ENCODE measurements at places on chromosomes 7 and 10.

DNA sequence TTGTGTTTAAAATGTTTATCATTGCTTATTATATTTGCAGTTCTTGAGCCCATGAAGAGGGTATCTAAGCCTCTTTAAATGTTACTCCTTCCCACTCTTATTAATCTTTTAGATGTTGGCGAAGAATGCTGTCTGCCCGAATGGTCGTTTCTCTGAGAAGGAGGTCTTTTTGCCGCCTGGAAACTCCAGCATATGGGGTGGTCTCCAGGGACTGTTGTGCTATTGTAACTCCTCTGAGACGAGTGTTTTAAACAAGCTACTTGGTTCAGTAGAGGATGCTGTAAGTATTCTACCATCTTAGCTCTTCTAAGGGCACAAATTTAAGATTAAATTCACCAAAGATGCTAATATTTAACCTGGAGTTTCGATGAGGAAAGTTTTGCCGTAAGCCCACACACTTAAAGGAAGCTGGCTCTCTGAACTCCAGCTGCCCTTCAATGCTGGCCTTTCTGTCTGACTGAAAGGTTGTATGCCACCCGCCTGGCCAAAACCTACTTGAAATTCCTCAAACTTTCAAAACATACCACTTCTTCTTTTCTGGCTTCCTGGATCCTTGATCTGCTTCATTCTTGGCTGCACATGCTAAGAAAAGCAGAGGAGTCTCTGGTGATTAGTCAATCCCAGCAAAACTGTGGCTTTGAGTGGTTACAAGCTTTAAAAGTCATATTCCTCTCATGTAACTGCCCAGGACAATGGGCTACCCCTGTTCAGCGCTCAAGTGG is 74.7 kb downstream of the ABCA13 start:
- no peak for DNase-seq

DNA sequence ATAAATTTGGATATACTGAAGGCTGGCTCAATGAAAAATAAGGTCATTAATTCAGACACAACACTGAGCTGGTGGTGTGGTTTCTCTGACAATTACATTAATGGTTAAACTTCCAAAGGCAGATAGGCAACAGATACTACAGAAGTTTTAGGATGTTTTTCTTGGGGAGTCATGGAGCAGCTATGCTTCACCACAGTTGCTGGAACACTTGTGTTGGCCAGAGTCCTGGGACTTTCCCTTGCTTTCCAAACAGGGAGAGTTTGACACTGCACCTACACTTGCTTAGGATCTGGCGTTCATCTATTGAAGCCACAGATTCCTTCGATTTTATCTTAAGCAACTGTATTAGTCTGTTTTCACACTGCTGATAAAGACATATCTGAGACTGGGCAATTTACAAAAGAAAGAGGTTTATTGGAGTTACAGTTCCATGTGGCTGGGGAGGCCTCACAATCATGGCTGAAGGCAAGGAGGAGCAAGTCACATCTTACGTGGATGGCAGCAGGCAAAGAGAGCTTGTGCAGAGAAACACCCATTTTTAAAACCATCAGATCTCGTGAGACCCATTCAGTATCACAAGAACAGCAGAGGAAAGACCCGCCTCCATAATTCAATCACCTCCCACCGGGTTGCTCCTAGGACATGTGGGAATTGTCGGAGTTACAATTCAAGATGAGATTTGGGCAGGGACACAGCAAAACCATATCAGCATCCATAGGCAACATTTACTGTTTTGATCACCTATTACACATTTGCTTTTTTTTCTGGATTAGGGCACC is 27.8 kb upstream of the TMEM178B start:
- no peak for DNase-seq

DNA sequence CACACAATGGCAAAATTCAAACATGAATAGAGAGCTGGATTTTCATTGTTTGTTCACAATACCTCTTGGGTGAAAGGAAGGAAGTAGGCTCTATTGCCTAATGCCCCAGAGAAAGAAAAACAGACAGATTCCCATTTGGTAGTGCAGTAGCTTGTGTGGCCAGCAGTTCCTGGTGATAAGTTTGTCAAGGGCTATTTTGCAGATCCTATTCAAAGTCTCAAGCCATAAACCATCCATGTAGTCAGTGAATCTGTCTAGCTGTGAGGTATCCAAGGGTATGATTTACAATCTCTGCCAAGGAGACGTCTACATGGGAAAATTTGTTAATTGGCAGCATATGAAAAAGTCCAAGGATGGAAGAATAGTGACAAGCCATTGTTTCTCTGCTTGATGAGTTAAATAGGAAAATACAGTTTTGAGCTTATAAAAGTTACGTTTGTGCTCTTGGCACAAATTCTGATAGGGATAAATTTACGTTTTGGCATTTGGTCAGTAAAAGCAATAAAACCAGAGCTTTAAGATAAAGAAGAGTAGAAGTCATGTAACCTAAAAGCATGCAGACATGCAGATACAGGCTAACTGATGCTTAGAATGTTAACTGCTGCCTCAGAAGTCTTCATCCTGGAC is 269.1 kb downstream of the GATA3 start:
- no peak for DNase-seq

DNA sequence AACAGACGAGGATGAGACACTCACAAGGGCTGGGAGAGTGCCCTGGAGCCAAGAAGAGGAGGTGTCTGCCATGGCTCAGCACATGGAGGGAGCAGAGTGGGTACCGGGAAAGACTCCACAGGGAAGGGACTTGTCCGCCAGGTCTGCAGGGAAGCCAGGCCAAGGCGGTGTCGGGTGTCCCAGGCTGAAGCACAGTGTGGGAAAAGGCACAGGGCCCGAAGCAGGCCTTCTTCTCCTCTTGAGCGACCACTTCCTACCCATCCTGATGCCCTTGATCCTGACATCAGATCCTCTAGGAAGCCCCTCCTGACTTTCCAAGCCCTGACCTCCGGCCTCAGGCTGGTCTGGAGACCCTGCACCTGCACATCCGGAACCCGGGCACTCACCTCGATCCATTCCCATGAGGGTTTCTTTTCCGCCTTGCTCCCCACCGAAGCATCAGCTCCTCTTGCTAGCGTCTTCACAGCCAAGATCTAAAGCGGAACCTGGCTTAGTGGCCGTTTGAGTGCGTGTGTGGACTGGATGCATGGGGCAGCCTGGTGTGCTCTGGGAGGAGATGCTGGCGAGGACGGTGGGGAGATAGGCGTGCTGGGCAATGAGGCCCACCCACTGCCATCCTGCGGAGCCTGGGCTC is 8.5 kb downstream of the CALML3 start:
- no peak for DNase-seq

DNA sequence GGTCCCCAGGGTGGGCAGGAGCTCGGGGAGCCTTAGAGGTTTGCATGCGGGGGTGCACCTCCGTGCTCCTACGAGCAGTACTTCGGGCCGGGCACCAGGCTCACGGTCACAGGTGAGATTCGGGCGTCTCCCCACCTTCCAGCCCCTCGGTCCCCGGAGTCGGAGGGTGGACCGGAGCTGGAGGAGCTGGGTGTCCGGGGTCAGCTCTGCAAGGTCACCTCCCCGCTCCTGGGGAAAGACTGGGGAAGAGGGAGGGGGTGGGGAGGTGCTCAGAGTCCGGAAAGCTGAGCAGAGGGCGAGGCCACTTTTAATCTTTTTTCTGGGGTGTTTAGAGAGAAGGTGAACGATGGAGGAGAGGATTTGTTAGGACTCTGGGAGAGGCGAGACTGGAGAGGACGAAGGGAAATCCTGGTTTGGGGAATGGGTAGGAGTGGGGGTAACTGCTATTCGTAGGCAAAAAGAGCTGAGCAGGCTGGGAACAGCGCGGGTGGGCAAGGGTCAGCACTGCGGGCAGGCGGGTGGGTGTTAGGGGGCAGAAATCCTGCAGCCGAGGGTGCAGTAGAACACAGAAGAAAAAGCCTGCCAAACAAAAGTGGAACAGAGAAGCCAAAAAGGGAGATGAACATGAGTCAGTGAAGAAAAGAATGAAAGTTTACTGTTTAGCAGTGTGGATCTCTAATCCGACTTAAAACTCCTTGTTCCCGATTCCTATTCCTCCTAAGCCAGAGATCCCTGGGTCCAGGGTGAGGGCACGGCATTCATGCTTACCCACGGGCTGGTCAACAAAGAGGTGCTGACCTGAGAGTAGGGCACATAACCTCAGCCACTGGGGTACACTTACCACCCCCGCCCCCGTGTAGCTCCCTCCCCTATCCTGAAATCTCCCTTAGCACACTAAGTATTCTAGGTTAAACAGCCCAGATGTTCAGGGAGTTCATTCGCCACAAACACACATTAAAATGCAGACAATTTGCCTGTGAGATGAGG is 26.9 kb downstream of the PRSS2 start:
- DNase-seq = no peak

GRCh38 chr10:125827133-125827532 is 3.8 kb downstream of the BCCIP start:
- no peak for DNase-seq

- no peak for DNase-seq
Measured at GRCh38 chr7:154684666-154685563, 318.0 kb downstream of the PAXIP1 start.

DNA sequence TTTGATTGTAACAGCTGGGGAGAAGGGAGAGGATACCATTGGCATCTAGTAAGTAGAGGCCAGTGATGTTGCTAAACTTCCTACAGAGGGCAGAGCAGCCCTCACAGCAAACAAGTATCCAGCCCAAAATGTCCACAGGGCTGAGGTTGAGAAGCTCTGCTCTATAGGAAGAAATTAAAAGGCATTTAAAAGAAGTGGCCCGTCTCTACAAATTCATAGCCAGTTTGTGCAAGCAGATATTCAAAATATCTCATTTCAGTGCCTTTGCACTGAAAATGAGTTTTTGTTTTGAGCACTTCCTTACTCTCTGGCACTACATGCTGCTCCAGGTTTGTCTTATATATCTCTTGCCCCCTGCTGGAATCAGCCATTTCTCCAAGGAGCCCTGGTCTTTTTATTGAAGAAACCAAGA is 330.0 kb downstream of the BBS9 start:
- DNase-seq = no peak

DNA sequence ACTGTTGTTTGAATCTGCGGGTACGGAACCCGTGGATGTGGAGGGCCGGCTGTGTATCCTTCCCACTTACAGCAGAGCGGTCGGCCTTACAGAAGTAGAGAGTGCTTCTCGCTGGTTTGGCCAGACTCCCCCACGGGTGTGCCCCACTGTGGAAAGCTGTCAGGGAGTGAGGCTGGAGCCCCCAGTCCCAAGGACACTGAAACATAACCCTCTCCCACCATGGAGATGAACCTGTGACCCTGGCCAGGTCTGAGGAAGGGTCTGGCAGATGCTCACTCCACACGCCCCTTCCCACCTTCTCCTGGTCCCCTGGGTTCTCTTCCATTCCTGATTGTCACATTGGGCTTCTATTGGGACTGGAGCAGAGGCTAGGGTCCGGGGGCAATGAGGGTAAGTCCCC is 39.6 kb downstream of the TSPAN15 start:
- no peak for DNase-seq

DNA sequence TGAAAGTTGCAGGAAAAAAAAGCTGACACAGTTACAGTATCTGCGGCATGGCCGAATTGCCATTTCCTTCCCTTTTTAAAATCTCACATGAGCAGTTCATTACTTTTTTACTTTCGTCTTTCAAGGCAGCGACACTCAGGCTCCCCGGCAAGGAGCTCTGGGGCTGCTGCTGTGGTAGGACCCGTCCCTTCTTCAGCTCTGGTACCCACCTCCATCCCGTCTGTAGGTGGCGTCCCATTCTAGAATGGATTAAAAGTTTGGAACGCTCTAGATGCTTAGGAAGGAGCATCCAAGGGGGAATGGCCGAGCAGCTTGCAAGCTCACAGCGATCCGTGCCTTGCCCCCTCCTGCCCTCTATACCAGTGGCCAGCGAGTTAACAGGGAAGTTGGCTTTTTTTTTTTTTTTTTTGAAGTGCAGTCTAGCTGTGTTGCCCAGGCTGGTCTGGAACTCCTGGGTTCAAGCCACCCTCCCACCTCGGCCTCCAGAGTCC is 22.8 kb upstream of the TTYH3 start:
- peak; percentile 33 for DNase-seq

DNA sequence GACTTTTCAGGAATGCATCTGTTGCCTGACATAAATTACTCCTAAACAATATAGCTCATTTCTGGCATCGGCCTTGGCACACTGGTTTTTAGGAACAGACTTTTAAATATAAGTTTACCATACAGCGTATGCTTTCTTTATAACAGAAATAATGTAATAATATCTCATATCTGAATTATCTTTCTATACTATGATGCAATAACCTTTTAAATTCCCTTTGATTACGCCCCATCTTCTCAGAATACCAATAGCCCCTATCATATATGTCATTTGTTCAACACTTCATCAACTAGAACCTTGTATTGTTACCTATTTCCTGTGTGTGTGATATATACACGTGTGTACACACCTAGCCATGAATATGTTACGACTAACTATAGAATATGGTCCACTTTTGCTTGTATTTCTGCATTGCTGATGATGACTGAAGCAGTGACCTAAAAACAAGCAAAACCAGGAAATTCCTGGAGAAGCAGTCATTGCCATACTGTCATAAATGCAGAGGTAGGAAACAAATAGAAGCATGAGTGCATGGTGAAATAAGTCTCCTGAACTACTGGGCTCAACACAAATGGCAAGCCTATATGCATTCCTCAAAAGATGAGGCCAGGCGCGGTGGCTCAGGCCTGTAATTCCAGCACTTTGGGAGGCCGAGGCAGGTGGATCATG is 618.4 kb upstream of the NRP1 start:
- DNase-seq = no peak

GRCh38 chr10:72329290-72330068 is 25.2 kb downstream of the DNAJB12 start:
- DNase-seq = no peak

Data from pulmonary artery endothelial cell (primary cell).